ENCODE measurements at places on chromosomes 11 and 22. TPM values are rescaled to one million over a fixed set of nuclear protein-coding genes. Genes with fewer than 3 reads are reported as not detected.

Gene GLYAT
- total RNA-seq, result not detected

Gene NAALAD2
- 0.35 TPM for total RNA-seq

Gene PAX6
- total RNA-seq, result not detected

Gene MUC5B
- not detected for total RNA-seq

Gene MMP1
- total RNA-seq, result 73.8 TPM

Gene PIH1D2
- 0.12 TPM for total RNA-seq

Gene GLYATL2
- total RNA-seq, result not detected

Gene DGCR2
- total RNA-seq, result 81.6 TPM

Gene TMEM9B
- 34.7 TPM for total RNA-seq

Gene APOBEC3G
- 9.1 TPM for total RNA-seq

Gene TMEM225
- total RNA-seq, result not detected

Gene APOL5
- not detected for total RNA-seq

All from smooth muscle cell of the coronary artery (primary cell).